ENCODE measurements at places on chromosomes 12 and 14. TPM values are rescaled to one million over a fixed set of nuclear protein-coding genes. Genes with fewer than 3 reads are reported as not detected.

Gene RHOJ
- total RNA-seq: 55.9 TPM

Gene JPH4
- total RNA-seq: 0.85 TPM

Gene ARHGDIB
- total RNA-seq: 73.5 TPM

Gene IL23A
- not detected for total RNA-seq

Gene CD4
- 20.6 TPM for total RNA-seq

Gene FLVCR2
- 56.4 TPM for total RNA-seq

Gene TEDC1
- 14.1 TPM for total RNA-seq

Gene SYNE3
- 75.3 TPM for total RNA-seq

All from sciatic nerve (tissue), 2 donors.